ENCODE measurements at places on chromosomes 2 and 18.

- no peak for DNase-seq
Measured at GRCh38 chr2:44965684-44966083, 24.2 kb downstream of the SIX3 start.

DNA sequence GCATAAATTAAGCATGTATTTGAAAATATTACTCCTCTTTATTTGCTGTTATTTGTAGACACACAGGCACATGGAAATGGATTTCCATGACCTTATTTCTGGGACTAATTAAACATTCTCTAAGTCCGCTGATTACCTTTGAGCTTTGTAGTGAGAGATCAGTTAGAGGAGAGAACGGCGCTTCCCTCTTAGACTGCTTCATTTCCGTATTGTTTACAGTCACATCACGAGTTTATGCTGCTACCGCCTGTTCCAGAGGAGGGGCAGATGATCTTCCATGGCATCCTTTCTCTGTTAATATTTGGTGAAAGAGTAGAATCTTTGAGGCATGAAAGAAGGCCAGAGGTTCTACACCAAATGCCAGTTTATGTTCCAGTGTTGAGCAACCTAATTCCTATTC lies 404.4 kb downstream of the TRIB2 start:
- no peak for DNase-seq

- no peak for DNase-seq
Measured at GRCh38 chr2:96541398-96542152, 5.0 kb downstream of the ARID5A start.

DNA sequence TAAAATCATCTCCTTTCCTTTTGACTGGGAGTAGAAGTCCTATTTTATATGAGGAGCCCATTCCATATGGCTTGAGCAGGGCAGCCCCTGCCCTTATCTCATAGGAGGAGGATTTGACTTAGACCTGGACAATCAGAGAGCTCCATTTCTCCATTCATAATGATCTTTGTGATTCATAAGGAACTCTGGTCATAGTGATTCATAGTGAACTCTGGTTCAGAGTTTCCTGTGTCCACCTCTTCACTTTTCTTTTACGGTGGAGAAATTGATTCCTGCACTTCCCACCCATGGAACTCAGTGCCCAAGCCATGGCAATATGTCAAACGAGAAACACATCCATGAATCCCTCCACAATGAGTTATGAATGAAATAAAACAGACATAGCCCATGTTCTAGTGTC lies 12.8 kb upstream of the MYO3B start:
- no peak for DNase-seq

GRCh38 chr2:112787729-112788393 lies 3.6 kb upstream of the IL1A start:
- DNase-seq, result no peak
